ENCODE measurements at places on chromosomes 1 and 21.

DNA sequence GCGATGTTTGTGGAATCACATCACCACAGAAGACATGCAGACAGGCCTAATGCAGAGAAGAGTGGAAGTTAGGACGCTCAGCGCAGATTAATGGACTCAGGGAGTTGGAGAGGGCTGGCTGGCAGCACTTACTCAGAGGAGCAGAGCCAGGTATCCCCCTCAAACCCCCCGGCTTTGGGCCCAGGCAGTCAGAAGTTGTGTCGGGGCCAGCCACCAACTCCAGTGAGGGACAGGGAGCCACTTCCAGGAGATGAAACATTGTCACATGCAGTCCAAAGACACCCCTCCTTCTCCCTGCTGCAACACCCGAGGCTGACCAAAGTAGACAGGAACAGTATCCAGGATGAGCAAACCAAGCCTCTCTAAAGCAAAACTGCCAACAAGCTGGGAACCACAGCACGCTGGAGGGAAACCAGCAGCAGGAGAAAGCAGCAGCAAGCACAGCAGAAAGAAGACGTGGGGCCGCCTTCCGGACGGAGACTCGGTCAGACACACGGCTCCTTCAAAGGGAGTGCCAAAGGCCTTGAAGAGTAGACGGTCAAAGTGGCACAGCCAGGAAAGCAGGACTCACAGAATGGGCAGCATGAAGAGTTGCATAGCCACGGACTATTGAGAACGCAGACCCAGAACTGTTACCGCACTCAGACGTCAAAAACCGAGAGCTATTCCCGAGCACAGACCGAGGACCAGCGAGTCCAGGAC lies 149.3 kb downstream of the PCBP3 start:
- no peak for DNase-seq

- no peak for DNase-seq
Measured at GRCh38 chr1:178337091-178337706, 159.6 kb downstream of the CLEC20A start.

DNA sequence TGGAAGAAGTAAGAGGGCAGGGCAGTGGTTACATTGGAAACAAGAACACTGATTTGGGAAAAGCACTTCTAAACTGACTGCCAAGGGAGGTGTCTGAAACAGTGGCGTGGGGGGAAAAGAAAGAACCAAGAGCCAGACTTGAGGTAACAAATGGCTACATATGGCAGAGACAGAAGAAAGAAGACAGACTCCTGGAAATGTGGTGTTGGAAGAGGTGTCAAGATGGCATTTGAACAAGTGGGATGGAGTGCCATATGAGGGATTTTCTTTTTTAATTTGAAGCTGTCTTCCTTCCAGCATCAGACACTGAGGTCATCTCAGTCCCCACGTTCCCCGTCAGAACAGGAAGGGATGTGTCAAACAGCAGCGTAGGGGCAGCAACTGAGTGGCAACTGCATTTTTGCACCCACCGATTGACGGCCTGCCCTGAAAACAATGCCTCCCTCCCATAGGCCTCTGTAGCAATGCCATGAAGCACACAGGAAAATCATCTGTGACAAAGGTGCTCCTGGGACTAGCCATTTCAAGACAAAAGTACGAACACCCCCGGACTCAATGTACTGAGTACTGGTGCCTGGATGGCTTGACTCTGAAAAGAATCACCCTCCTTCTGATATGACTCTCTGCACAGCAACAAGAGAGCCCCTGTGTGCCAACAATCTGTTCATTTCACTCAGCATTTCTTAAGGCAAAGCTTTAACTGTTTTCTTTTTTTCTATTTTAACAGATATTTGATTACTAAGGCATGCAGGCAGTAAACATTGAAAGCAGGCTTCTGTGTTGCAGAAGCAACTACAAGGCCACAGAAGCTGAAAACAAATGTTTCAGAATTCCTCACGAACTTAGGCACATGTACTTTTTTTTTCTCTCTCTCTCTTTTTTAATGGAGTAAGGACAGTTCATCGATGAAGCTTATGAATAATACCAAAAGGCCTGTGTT lies 37.0 kb downstream of the LPAR3 start:
- no peak for DNase-seq

- no peak for DNase-seq
Measured at GRCh38 chr1:44034976-44035716, 3.9 kb upstream of the SLC6A9 start.

DNA sequence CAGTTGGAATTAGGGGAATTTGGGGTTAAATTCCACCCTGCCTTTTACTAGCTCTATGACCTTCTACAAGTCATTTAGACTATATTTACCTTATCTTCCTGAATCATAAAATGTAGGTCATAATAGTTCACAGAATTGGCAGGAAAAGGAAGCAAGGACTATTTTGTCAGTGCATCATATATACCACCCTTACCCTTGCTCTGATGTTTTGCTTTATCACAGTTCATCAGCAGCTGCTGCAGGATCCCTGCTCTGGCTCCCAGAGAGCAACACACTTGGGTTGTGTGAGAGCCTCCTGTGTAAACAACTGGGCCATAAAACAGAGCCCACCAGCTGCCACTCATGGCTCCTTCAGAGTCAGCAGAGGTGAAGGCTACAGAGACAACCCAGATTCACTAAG lies 631.6 kb upstream of the CAMK1G start:
- DNase-seq: no peak

GRCh38 chr21:35512346-35512745 lies 463.2 kb upstream of the RUNX1 start:
- DNase-seq: no peak

GRCh38 chr1:202074985-202075384 lies 47.7 kb upstream of the GPR37L1 start:
- DNase-seq: no peak

GRCh38 chr1:7422561-7422960 lies 348.5 kb upstream of the VAMP3 start:
- no peak for DNase-seq

- DNase-seq: no peak
Measured at GRCh38 chr1:153956997-153957715, 1.3 kb downstream of the CRTC2 start.

- no peak for DNase-seq
Measured at GRCh38 chr1:159012495-159012894, 2.8 kb downstream of the IFI16 start.

DNA sequence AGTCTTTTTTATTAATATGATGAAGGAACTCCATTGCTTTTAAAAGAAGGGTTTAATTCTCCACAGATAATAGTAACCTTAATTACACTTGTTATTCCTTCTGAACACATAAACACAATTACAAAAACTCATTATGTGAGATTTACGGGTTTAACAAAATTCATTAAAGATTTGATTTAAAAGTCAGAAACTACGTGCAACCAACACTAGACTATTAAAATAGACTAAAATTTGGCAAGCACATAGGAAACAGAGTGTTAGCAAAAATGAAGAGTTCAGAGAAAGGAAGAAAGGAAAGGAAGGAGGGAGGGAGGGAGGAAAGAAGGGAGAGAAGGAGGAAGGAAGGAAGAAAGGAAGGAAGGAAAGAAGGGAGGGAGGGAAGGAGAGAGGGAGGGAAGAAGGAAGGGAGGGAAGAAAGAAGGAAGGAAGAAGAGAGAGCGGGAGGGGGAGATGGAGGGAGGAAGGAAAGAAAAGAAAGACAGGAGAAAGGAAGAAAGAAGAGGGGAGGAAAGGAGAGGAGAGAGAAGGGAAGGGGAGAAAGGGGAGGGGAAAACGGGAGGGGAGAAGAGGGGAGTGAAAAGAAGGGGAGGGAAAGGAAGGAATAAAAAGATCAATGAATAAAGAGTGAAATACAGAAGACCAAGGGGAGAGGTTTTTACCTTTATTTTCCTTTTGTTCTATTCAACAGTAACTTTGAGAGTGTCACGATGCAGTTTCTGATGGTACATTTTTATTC lies 123.4 kb upstream of the LYPLAL1 start:
- no peak for DNase-seq

- no peak for DNase-seq
Measured at GRCh38 chr1:1119272-1119890, 3.5 kb upstream of the C1orf159 start.

- DNase-seq: no peak
Measured at GRCh38 chr1:12348113-12348512, 118.3 kb downstream of the VPS13D start.

DNA sequence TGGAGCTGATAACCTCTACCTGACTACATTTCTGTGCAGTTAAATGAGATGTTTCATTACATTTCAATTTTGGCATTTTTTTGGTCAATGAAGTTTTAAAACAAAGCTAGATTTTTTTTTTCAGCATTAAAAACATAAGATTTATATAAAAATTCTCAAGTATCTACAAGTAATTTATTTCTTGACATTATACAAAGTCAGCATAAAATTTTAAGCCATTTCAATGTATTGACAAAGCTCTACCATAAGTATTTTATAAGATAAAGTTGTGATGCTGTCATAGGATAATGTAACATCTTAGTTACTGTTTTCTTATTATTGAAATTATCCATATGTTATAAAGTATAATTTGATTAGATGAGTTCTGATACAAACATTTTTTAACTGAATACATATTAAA lies 351.6 kb downstream of the PTBP2 start:
- no peak for DNase-seq

DNA sequence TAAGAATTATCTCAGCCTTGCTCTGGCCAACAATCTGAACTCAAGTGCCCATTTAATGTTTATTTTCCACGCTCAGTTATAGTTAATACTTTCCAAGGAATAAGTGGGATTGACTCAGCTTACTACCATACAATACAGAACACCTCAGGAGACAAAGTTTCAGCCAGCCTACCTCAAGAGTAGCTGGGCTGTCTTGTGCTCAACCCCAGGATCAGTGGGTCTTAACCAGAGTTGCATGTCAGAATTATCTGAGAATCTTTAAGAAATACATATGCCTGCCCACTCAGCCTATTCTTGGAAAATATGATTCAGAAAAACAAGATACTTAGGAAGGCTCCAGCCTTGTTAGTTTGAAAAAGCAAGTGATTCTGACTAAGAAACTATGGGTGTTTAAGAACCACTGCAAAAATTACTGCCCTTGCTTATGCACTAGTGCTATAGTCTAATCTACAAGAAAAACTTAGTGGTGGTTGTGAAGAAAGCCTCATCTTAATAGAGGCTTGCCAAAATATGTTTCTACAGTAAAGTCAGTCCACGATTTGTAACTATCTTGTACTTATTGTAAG lies 20.4 kb downstream of the CDC7 start:
- no peak for DNase-seq

DNA sequence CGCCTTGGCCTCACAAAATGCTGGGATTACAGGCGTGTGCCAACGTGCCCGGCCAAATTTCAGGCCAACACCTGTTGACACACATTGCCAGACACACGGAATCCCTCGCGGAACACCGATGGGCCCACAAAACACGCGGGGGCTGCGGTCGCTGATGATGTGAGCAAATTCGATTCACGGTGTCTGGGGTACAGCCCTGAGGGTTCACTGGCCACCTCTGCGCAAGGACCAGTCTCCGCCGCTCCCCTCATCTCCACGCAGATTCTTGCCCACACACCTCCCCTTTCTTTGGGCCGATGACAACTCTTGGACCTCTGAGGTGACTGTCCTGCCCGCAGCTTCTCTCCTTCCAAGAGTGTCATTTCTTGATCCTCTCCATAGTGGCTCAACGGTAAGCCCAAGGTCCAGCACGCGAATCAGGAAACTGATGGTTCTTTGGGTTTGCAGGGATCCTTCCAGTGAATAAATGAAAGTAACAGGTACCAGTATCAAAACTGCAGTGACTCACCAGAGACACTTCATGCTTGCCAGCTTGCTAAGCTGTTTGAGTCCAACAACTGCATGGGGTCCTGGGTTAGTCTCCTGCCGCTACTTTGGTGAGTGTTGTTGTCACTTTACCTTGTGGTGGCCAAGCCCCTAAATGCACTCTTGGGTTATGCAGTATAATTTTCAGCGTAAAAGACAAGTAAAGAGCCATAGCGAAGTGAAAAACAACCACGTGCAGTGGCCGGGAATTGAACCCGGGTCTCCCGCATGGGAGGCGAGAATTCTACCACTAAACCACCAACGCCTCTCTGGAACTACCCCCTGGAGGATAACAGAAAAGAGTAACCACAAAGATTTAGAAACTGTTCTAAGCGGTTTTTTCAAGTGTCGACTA lies 11.0 kb upstream of the RNU1-3 start:
- no peak for DNase-seq

DNA sequence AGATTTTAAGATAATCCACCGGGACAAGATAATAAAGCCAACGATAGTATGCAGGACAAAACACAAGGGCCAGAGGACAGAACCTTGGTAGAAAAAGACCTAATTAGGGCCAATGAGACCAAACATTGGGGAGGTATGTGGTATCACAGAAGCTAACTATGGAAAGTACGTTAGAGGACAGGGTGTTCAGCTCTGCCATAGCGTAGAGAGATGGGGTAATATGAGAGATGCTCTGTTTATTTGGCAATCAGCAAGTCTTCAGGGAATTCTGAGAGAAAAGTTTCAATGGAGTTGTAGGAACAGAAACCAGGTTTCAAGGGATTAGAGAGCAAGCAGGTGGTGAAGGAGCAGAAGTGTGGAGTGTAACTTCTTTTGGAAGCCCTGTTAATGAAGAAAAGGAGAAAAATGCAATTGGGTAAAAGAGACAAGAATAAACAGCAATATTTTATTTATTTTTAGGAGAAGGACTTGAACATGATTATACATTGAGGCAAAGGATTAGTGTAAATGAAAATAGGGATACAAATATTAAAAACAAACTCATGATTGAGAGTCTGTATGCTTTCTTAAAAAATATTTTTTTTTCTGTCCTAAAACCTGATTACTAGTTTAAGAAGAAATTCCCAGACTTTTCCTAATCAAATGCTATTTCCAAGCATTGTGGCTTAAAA lies 24.0 kb downstream of the EEIG2 start:
- DNase-seq: no peak

DNA sequence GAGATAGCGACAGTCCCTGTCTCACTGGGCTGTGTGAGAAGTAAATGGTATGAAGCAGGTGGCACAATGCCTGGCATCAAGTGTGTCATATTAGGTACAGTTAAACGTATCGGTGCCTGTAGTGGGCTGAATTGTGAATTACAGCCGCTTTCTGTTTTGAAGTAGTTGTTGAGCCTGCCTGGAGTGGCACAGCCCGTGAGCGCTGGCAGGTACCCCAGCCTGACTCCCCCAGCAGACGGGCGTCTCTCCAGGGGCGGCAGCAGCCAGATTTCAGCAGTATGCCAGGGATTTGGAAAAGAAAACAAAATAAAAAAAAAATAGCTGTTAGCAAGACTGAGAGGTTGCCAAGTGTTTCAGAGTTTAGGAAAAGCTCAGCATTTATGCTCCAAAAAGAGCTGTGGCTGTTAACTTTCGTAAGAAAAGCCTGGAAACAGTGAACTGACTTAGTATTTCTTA lies 26.6 kb upstream of the GPR153 start:
- no peak for DNase-seq

- no peak for DNase-seq
Measured at GRCh38 chr21:16304174-16305095, 574.7 kb downstream of the USP25 start.

- no peak for DNase-seq
Measured at GRCh38 chr1:203536575-203536974, 42.6 kb downstream of the OPTC start.

DNA sequence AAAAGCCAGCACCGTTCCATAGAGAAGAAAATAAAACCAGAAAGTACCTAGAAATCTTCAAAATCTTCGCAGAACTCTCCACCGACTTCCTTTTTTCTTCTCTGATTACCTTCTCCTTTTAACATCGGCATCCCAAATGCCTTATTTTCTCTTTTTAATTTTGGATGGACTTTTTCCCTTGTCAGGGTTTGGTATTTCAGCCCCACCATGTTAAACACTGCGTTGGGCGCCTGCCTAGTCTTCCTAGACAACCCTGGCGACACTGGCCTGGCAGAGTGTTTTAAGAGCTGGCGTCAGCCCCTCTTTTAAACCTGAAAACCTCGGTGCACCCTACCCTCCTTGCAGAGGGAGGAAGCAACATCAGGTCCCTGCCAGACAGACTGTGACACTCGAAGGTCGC lies 66.0 kb upstream of the EFHD2 start:
- DNase-seq: no peak

- no peak for DNase-seq
Measured at GRCh38 chr1:196407358-196408051, 200.7 kb downstream of the KCNT2 start.
